ENCODE measurements at places on chromosomes 11 and 22.

- no peak for DNase-seq
Observed at GRCh38 chr11:70525006-70525405, 126.7 kb downstream of the CTTN start.

GRCh38 chr22:42438293-42438650 is 6.1 kb upstream of the NFAM1 start:
- DNase-seq, result no peak

GRCh38 chr22:48944433-48944750 is 883.3 kb downstream of the BRD1 start:
- DNase-seq, result no peak

DNA sequence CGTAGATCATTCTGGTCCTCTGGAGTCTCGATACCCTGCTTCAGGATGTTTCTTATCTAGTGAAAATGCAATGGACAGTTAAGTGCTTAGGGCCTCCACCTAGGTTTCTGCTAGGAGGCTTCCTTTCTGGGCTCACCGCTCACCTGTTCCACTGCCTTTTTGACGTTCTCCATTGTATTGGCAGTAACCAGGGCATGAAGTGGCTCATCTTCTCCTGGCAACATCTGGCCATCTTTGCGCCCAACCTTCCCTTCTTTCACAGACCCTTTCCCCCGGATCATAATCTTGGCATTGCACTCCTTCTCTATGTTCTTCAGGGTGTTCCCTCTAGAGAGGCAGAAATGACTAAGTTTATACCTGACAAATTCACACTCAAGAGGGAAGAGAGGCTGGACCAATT is 9.1 kb downstream of the SF1 start:
- no peak for DNase-seq

- no peak for DNase-seq
Observed at GRCh38 chr11:80586464-80586863, 1145.6 kb upstream of the TENM4 start.
